HEK293T (cell line): ENCODE measurements at places on chromosomes 12 and 14.

GRCh38 chr12:133221241-133221640, 14.4 kb downstream of the ANHX start:
- DNase-seq = no peak

- peak; percentile 19 for DNase-seq
These were observed 79.6 kb downstream of the EXOC5 start for GRCh38 chr14:57189070-57189469.

GRCh38 chr14:61434311-61434710, 112.9 kb downstream of the PRKCH start:
- no peak for DNase-seq

- no peak for DNase-seq
These were observed 57.4 kb downstream of the DGLUCY start for GRCh38 chr14:91171291-91171690.

DNA sequence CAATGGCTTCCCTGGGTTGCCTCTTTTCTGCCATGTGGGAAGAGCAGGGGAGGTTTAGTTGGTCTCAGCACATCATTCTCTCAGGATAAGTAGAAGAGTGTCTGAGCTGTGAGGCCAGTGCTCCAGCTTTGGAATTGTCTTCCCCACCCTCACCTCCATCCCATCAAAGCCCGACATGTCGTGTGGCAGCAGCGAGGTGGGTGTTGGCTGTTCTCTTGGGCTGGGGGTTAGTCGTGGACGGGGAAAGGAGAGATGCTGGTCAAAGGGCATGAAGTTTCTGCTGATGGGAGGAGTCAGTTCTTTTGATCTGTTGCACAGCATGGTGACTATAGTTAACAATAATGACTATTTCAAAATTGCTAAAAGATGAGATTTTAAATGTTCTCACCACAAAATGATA, 404.2 kb downstream of the TMEM121 start:
- DNase-seq = no peak

GRCh38 chr12:75528272-75528671, 16.9 kb upstream of the KRR1 start:
- no peak for DNase-seq

DNA sequence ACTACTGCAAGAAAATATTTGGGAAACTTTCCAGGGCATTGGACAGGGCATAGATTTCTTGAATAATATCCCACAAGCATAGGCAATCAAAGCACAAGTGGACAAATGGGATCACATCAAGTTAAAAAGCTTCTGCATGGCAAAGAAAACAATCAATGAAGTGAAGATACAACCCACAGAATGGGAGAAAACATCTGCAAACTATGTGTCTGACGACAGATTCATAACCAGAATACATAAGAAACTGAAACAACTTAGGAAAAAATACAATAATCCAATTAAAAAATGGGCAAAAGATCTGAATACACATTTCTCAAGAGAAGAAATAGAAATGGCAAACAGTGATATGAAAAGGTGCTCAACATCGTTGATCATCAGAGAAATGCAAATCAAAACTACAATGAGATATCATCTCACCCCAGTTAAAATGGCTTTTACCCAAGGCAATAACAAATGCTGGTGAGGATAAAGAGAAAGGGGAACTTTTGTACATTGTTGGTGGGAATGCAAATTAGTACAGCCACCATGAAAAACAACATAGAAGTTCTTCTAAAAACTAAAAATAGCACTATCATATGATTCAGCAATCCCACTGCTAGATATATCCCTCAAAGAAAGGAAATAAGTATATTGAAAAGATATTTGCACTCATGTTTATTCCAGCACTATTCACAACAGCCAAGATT, 33.8 kb upstream of the ATP2B1 start:
- DNase-seq = no peak

DNA sequence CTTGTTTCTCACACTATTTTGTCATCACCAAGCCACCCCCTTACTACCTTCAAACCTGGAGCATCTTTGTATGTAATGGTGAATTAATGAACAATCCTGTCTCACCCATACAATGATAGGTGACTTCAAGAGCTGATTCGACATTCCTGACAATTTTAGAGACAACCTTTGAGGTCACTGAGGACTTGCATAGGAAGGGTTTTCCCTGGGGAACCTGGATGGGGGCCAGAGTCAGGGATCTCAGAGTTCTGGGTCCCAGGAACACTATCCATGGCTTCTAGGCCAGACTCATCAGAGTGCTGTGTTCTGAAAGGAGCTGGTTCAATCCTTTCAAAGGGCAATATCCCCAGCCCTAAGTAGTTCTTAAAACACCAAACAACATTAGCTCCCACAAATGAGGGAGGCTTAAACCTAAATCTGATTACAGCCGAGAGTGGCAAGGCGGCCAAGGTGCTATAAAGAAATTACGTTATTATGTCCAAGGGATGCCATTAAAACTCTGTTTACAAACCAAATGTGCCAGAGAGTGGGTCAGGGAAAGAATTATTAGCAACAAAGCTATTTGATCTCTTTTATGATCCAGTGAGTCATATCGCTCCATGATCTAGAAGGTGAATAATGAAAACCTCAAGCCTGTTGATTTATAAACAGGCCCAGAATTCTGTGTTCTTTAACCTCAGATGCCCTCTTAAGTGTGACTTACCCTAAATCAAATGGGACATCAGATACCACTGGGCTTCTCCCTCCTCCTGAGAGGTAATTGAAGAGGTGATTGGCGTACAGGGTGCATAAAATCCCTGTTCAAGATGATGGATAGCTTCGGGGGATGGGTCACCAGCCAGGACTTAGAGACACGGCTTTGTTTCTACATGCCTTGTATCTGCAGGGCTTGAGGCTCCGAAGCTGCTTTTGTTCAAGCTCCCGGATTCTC, 230.2 kb upstream of the TBX3 start:
- peak; percentile 76 for DNase-seq

DNA sequence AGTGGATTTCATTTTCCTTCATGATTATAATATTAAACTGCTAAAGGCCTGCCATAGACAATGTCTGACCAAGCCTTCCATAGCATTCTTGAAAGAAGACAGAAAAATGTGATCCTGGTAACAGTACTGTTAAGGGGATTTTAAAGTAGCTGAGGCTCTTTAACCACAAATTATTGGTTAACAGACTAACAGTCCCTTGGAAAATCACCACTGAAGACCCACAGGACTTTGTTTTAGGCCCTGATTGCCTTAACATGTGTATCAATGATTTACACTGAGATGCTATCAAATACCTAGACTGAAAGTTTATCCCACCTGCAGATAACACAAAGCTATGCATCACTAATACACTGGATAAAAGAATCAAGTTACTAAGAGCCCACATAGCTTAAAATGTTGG, 6.0 kb downstream of the KRT79 start:
- no peak for DNase-seq

GRCh38 chr12:89251342-89252271, 100.7 kb downstream of the DUSP6 start:
- no peak for DNase-seq

DNA sequence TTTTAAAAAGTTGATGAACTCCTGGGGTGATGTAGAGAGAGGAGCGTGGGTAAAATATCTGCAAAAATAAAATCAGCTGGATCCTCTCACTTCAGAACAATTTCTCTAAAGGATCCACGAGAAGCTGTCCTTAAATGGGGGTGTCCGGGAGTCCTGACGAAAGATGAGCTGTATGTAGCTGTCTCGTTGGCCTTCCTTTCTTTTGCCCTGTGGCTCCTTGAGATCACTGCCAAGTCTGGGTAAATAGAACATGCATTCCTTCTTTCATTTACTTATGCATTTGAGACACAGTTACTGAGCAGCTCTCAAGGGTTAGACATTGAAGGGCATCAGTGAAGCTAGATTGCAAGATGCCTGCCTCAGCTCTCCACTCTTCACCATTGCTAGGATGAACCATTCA, 35.2 kb upstream of the TXNRD1 start:
- no peak for DNase-seq

- no peak for DNase-seq
These were observed 2.5 kb upstream of the RNU6-8 start for GRCh38 chr14:32205554-32205953.

- DNase-seq = no peak
These were observed 9.2 kb upstream of the ABCD2 start for GRCh38 chr12:39628836-39629235.

DNA sequence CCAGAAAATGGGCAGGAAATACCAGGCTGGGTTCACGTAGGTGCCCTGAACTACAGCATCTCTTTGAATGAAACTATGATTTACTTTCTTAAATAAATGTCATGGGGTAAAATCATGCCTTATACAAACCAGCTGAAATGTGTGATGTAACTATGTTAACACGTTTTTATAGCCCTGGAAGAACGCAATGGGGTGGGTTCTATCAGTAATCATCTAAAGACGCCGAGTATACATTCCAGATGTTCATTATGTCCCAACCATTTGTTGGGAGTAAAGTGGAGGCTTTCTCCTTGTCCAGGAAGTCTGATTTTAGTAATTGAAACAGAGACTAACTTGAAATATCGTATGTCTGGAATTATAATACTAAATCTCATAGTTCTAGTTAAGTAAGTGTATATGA, 16.2 kb upstream of the IGF1 start:
- DNase-seq = no peak

- DNase-seq = peak; percentile 33
These were observed 2.5 kb downstream of the SLC38A1 start for GRCh38 chr12:46266382-46266791.
